Right lobe of liver (tissue), 6 donors: ENCODE measurements at places on chromosomes 16 and 17. TPM values are rescaled to one million over a fixed set of nuclear protein-coding genes. Genes with fewer than 3 reads are reported as not detected.

DNA sequence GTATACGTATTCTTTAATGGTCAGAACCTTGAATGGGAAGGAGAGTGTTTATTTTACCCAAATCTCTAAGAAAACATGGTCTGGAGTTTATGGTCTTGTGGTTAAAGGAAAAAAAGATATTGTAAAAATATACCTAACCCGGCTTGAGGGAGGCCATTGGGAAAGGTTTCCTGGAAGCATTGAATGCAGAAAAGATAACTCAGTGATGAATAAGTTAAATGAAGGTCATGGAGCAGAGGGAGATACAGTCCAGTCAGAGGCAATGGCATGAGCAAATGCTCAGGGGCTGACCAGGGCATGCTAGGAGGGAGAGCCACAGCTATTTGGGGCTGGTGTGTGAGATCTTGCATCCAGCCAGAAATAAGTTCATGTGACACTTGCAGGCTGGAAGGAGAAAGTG lies 430.4 kb upstream of the CDH5 start:
- H3K27ac ChIP-seq: no peak overlapping the region
- H3K4me1 ChIP-seq: peaks cover 5% of the 10 kb centered on the region
- no peaks in the 10 kb centered on the region for H3K27me3 ChIP-seq
- no peaks in the 10 kb centered on the region for H3K36me3 ChIP-seq

DNA sequence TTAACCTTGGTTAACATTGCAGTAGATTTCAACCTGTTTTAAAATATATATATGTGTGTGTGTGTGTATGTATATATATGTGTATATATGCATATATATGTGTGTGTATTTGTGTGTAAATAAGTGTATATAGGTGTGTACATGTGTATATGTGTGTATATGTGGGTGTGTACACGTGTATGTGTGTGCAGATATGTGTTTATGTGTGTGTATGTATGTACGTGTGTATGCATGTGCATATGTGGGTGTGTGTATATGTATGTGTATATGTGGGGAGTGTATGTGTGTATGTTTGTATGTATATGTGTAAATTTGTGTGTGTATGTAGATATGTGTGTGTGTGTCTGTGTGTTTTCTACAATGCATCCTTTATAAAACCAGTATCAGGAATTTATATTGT lies 205.5 kb upstream of the FOXF1 start:
- peak overlapping the region; percentile 2 for H3K27ac ChIP-seq
- no peaks in the 10 kb centered on the region for H3K27me3 ChIP-seq
- H3K4me1 ChIP-seq: no peaks in the 10 kb centered on the region
- no peak overlapping the region for H3K4me3 ChIP-seq
- DNase-seq: no peak

DNA sequence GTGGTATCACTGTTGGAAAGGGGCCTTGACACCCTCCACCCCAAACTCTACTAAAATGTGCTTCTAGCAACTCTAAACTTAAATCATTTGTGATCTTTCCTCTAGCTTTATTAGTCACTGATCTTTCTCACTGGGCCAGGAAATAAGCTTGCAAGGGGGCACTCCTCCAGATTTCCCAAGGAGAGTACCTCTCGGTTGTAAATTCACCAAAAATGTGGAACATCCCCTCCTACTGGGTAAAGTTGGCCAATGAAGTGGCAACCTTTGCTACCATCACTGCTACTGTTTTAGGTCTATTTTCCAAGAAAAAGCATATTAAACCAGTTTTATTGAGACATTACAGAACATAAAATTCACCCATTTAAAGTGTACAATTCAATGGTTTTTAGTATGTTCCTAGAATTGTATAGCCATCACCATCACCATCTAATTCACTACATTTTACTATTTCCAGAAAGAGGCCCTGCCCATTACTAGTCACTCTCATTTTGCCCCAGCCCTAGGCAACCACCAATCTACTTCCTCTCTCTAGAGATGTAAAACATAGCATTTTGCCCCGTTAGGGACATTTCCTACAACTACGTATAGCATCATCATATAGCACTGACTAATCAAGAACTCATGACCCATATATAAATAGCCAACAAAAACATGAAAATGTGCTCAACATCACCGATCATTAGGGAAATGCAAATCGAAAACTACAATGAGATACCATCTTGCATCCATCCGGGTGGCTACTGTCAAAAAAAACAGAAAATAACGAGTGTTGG lies 44.6 kb upstream of the ADCY9 start:
- H3K4me1 ChIP-seq: peaks cover 3% of the 10 kb centered on the region
- no peak overlapping the region for H3K27ac ChIP-seq
- H3K36me3 ChIP-seq: no peaks in the 10 kb centered on the region
- no peak for DNase-seq
- no peaks in the 10 kb centered on the region for H3K27me3 ChIP-seq
- H3K4me3 ChIP-seq: no peak overlapping the region

GRCh38 chr17:28916302-28916934 lies 13.5 kb upstream of the DHRS13 start:
- DNase-seq: no peak
- H3K36me3 ChIP-seq: peaks cover 92% of the 10 kb centered on the region
- no peak overlapping the region for H3K27ac ChIP-seq
- H3K4me1 ChIP-seq: peaks cover 17% of the 10 kb centered on the region
- no peak overlapping the region for H3K4me3 ChIP-seq
- no peaks in the 10 kb centered on the region for H3K27me3 ChIP-seq

Gene MYLK3
- total RNA-seq: 0.44 TPM

Gene TBC1D16
- 11.4 TPM for total RNA-seq
